ENCODE measurements at places on chromosomes 11 and 22.

DNA sequence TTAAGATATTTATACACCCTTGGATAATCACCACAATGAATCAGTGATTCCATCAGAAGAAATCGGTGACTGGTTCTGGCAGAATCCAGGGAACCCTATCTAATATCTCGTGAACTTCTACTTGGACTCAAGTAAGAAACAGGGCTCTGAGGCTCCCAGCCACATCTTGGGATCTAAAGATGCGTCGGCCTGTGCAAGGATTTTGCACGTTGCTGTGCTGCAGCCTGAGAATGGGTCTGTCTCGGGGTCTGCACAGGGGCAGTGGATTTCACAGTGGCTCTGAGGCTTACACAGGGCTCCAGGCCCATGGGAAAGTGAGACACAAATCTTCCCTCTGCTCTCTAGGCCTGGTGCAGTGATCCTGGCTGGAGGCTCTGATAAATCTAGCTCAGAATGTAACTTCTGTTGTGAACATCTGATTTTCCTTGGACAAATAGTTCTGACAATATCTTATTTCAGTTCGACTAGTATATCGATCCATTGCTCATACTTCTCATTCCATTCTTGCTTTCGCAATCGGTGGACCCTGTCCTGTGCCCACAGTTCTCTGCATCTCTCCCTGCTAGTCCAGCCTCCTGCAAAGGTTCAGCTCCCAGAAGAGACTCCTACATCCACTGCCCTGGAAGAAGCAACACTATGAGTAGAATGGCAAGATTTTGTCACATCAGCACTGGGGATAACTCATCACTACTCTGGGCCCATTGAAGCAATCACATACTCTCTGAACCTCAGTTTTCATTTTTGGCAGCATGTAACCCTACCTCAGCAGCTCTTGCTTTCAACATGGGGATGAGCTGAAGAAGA, 105.5 kb upstream of the TOP3B start:
- no peak for DNase-seq

- DNase-seq: no peak
These were observed 6.9 kb downstream of the EHD1 start for GRCh38 chr11:64871492-64871891.

DNA sequence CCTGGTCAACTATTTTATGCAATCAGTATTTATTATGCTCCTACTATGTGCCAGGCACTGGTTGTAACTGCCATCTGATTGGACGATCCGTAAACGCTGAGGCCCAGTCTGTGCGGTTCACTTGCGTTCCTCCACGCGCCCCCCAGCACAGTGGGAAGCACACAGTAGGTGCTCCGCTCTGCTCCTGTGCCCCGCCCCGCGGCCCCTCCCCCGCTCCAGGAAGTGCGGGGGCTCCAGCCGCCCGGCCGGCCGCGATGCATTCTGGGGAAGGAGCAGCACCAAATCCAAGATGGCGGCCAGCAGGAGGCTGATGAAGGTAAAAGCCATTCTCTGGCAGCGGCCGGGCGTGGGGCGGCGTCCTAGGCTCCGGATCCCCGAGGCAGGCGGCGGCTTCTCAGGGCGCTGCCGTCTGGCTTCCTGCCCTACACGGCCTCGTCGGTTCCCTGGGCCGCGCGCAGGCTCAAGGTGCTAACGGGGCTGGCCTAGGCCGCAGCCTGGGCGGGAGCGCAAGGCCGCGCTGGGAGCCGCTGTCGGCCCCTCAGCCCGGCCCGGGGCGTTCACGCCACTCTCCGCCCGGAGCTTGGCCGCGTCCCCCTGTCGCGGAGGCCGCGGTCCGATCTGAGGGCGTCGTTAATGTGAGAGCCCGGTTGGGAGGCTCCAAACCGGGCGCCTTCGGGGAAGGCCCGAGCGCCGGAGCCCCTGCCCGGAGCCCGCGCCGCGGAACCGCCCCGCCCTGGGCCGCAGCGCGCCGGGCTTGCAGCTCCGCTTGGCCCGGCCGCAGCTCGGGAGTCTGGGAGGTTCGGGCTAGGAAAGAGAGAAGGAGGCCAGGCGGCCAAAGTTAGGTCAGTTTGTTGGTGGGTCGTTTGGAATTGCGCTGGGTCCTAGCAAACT, at the start of gene UBE2L3:
Gene UBE2L3 (plus strand): TSS at position 259 of the 891 bp plus-strand sequence. CDS start 31 bp downstream, at position 290.
- DNase-seq: peak; percentile 71

DNA sequence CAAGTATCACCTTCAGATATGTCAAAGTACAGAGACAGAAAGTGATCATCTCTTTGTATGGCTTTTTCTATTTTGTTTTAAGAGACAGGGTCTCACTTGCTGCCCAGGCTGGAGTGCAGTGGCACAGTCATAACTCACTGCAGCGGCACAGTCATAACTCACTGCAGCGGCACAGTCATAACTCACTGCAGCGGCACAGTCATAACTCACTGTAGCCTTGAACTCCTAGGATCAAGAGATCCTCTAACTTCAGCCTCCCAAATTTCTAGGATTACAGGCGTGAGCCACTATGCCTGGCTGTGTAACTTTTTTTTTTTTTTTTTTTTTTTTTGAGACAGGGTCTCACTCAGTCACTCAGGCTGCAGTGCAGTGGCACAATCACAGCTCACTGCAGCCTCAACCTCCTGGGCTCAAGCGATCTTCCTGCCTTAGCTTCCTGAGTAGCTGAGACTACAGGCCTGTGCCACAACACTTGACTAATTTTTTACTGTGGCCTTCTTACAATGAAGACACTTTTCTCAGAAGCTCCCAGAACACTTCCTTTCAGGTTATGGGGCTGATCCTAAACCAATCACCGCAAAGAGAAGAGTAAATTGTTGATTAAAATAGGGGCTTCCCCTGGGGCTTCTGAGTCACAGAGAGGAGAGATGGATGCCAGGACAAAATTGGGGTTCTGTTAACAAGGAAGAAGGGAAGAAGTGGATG, 9.0 kb upstream of the HIKESHI start:
- DNase-seq: no peak

DNA sequence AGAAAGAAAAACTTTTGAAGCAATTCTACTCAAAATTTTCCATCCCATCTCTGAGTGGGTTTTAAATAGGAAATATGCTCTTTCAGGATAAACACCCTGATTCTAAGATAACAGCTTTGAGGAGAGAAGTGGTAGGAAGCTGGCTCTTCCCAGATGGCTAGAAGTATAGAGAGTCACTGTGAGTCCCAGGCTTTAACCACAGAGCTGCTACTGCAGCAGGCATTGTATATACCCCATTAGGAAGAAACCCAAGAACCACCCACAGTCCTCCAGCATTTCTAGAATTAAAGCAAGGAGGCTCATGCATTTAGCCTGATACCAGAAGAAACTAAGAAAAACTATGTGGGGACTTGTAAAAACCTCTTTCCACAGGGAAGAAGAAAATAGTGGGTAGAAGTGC, 1405.6 kb upstream of the TENM4 start:
- no peak for DNase-seq

GRCh38 chr22:31248138-31248745, 36.1 kb downstream of the LIMK2 start:
- DNase-seq: peak; percentile 45

- no peak for DNase-seq
These were observed 14.1 kb upstream of the NUP50 start for GRCh38 chr22:45149671-45150070.

- DNase-seq: no peak
These were observed 82.4 kb downstream of the MED15 start for GRCh38 chr22:20589614-20590476.

DNA sequence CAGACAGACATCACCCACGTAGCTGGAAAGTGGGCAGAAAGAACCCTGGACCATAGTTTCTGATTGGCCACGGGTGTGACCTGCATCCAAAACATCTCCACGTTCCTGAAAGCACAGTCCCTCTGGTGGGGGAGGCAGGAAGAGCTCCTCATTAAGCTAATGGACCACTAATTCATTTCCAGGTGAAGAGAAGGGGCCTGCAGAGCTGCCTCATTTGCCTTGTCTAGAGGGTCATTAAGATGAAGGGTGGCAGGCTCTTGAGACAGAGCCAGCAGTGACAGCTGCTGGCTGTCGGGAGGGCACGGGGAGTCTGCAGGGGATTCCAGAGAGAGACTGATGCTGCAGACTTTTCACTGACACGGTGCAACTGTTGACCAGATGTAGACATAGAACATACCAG, 149.6 kb upstream of the OPCML start:
- no peak for DNase-seq

- no peak for DNase-seq
These were observed 43.5 kb downstream of the CBL start for GRCh38 chr11:119249671-119250010.

All from activated gamma-delta T cell treated with anti-CD3 and anti-CD28 coated beads, Interleukin-2, amount 50 U/mL, for 16 hours (primary cell).